ENCODE measurements at places on chromosomes 2 and 18.

DNA sequence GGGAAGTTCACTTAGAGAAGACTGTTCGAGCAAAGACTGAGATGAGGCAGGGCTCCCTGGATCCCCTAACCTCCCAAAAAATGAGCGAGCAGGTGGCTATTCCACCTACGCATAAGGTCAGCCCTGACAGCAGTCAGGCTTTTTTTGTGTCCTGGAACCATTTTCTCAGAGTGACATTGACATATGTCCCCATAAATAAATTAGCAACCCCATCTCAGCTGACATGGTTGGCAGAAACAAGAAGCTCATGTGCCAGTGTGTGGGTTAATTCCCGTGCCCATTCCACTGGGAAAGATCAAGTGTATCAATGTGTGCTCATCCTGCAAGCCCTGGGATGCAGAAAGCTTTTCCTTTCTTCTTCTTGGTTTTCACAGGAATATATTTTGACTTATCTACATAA, 740.4 kb upstream of the CELF4 start:
- no peak for DNase-seq

GRCh38 chr18:48876590-48876989, 74.2 kb downstream of the SMAD7 start:
- no peak for DNase-seq

DNA sequence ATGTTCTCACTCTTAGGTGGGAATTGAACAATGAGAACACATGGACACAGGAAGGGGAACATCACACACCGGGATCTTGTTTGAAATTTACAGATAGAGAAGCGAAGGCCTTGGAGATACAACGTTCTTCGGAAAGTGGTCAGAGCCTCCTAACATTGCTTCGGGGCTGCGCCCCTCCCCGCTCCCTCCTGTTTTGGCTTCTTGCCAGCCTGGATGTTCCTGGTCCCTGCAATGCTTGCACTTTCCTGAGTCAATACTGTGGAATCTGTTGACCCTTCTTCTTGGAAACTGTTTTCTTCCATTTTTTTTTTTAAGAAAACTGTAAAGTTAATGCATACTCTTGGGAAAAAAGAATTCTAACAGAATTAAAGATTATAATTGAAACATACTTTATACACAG, 360.8 kb downstream of the SOCS6 start:
- no peak for DNase-seq

GRCh38 chr2:160377204-160377995, 116.2 kb downstream of the RBMS1 start:
- DNase-seq = no peak

GRCh38 chr2:8837795-8838140, 355 bp upstream of the KIDINS220 start:
- DNase-seq = no peak

- DNase-seq = no peak
Measured at GRCh38 chr2:63522950-63523349, 65.3 kb downstream of the WDPCP start.

DNA sequence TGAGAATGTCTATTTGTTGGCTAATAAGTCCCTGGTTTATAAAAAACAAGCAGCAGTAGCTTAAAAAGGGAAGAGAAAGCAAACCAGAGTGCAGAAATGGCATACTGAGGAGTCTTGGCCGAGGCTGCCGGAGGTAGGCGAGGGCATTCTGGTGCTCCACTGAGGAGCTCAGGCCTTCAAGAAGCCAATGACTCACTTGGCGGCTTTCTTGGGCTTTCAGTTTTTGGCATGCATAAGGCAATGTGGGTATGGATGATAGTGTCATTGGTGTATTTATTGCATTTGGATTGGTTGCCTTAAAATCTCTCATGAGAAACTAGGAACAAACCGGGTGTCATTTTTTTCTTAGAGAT, 119.6 kb upstream of the ARL5A start:
- DNase-seq = no peak

- DNase-seq = no peak
Measured at GRCh38 chr2:102599486-102599885, 19.9 kb upstream of the SLC9A2 start.

GRCh38 chr2:171044416-171044815, 115.4 kb downstream of the GORASP2 start:
- no peak for DNase-seq

DNA sequence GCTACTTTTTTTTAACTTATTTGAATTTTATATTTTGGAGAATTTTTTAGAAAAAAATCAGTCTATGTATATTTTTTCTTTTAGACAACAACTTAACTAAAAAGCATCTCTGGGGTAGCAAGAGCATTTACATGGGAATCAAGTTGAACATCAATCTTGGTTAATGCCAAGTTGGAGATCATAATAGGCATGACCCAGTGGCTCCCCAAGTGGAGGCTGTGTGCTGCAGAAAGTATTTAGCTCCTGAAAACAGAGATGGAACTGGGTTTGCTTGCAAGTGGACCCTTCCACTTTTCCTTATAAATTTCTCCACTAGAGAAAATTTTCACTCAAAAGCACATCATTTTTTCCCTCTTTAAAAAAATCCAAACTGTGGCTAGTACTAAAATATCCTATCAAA, 23.9 kb upstream of the CAVIN2 start:
- no peak for DNase-seq

- DNase-seq = no peak
Measured at GRCh38 chr2:194745557-194746146, 911.4 kb upstream of the SLC39A10 start.

GRCh38 chr18:39190508-39190907, 1624.9 kb upstream of the CELF4 start:
- DNase-seq = no peak

DNA sequence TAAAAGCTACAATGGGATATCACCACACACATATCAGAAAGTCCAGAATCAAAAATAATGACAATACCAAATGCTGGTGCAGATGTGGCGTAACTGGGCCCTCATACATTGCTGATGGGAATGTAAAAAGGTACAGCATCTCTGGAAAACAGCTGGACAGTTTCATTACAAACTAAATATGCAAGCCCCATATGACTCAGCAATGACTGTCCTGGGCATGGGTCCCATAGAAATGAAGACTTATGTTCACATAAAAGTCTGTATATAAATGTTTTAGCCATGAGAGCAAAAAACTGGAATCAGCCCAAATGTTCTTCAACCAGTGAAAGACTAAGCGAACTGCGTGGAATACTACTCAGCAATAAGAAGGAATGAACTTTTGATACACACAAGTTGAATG, 56.7 kb downstream of the ALPK2 start:
- DNase-seq = no peak

DNA sequence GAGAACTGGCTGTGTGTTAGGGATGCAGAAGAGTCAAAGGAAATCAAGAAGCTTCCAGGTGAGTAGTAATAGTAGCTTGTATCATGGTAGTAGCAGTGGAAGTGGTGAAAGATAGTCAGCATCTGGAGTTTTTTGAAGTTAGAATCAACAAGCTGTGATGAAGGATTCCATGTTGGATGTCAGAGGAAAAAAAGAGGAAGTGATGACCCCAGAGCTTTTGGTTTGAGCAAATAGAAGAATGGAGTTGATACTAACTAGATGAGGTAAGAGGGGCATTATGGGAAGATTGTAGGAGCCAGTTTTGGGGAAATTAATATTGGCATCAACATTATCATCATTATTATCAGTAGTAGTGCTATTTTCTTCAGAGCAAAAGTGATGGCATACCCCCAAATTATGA, 542.2 kb downstream of the XIRP2 start:
- DNase-seq = no peak

DNA sequence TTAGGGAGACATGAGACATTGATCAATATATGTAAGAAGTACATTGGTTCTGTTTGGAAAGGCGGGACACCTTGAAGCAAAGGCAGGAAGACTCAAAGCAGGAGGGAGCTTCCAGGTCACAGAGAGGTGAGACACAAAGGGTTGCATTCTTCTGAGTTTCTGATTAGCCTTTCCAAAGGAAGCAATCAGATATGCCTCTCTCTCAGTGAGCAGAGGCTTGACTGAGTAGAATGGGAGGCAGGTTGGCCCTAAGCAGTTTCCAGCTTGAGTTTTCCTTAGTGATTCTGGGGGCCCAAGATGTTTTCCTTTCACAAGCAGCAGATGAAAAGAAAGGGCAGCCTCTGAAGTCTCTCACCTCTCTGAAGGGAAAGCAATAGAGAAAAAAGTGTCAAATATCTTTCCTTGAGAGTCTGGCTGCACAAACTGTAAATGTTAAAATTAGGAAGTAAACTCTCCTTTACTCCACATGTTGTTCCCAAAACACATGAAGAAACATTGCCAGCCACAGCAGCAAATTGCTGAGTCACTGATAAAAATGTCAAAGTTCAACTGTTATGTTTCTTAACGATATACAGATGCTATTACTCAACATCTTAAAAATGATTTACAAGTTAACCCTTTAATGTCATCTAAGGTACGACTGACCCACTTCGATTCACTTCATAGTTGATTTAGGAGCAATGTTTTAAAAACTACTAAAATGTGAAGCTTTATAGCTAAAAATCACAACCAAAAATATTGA, 40.3 kb downstream of the CYB5A start:
- no peak for DNase-seq

DNA sequence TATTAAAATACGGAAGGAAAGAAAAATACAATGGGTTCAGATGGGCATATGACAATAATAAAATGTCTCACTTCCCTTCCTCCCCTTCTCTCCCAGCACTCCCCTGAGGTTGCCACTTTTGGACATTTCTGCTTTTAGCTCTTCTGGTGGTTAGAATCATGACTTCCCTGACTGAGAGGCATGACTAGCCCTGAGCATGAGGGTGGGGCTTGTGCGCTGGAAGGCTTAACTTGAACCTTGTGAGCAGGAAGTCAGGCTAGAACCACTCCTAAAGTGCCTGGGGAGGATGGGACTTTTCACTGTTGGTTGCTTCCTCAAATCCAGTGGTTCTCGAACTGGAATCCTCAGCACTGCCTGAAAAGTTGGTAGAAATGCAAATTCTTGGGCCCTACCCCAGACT, 19.7 kb upstream of the ARHGAP25 start:
- no peak for DNase-seq

GRCh38 chr2:32229635-32230034, 35.1 kb downstream of the NLRC4 start:
- DNase-seq = no peak

DNA sequence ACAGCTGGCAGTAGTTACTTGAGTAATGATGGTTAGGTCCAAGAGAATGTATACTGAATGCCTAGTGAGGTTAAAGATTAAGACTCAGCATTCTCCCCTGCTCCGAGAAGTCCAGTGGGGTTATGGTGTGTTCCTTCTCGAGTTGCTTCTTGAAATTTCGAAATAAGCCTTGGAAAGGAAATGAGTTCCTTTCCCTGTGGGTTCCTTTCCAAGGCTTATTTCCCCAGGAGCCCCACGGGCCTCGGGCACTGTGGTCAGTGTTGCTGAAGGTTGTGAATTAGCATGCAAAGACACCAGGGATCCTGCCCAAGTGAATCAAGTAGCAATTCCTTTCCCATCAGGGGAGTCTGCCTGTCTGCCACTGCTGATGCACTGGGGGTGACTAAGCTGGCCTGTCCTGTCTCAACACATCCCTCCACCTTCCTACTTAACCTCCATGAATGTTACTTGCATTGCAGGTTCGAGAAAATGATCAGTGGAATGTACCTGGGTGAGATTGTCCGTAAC, 53.6 kb downstream of the HK2 start:
- DNase-seq = no peak

- DNase-seq = peak; percentile 73
Measured at GRCh38 chr2:95728878-95729596, 137.2 kb downstream of the TRIM43 start.

DNA sequence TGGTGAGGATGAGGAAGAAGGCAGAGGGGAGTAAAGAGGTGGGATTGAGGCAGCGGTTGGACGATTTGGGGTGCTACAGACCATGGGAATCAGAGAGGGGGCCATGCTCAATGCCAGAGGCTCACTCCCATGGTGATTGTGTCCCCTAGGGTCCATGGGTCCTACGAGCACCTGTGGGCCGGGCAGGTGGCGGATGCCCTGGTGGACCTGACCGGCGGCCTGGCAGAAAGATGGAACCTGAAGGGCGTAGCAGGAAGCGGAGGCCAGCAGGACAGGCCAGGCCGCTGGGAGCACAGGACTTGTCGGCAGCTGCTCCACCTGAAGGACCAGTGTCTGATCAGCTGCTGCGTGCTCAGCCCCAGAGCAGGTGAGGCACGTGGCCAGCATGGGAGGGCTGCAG, 5.2 kb downstream of the CAPN10 start:
- no peak for DNase-seq

DNA sequence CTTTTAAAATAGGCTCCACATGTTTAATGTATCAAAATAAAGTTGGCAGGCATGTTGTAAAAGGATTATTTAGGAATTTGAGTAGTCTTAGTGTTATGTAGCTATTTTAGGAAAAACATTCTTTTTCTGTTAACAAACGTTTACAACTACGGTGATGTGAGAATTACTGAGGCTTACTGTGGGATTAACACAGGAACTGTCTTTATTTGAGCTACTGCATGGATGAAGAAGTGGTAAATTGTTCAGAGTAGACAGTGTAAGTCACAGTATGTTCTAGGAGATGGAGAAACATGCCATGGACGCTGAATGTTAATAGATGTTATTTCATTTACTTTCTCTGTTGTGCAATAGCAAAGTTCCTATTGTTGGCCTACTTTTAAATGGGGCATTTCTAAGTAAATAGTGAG, 1.6 kb downstream of the PPM1B start:
- no peak for DNase-seq

DNA sequence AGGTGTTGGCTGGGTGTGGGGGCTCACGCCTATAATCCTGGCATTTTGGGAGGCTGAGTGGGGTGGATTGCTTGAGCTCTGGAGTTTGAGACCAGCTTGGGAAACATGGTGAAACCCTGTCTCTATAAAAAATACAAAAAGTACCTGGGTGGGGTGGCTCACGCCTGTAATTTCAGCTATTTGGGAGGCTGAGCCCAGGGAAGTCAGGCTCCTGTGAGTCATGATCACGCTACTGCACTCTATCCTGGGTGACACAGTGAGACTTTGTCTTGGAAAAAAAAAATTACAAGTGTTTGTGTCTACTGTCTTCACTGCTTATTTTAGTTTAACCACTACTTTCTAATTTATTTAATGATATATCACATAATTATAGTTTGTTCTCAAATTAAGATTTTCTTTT, 62.7 kb upstream of the DOCK10 start:
- no peak for DNase-seq

- no peak for DNase-seq
Measured at GRCh38 chr2:113700186-113700841, 56.1 kb downstream of the SLC35F5 start.

- DNase-seq = no peak
Measured at GRCh38 chr2:69773206-69773605, 31.3 kb downstream of the ANXA4 start.

DNA sequence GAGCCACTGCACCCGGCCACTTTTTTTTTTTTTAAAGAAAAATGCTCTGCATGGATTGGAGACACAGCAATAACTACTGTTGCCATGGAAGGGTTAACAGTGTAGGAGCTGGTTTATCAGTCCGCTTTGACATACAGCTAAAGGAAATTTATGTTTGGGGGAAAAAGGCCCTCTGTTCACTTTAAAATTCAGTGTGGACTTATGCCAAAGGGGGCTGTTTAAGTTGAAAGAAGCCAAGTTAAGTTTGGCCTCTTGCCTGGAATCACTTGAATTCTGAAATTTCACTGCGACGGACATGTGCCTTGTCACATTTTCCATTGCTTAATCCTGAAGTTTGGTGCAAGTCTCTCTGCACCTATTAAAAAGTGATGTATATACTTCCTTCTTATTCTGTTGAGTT, 3.1 kb downstream of the KCNE4 start:
- peak; percentile 61 for DNase-seq

- DNase-seq = no peak
Measured at GRCh38 chr2:58895857-58896256, 654.7 kb upstream of the FANCL start.

GRCh38 chr18:40346146-40346545, 1608.9 kb upstream of the PIK3C3 start:
- no peak for DNase-seq

- DNase-seq = no peak
Measured at GRCh38 chr18:76859474-76860339, 37.4 kb downstream of the ZNF236 start.

Measured in left hindlimb (tissue), 1 donor.